ENCODE measurements at places on chromosomes 11 and 22.

GRCh38 chr11:86046116-86046515, 22.8 kb downstream of the PICALM start:
- DNase-seq = no peak
- peaks cover 95% of the 10 kb centered on the region for H3K4me1 ChIP-seq
- H3K4me3 ChIP-seq = no peak overlapping the region
- H3K36me3 ChIP-seq = no peaks in the 10 kb centered on the region
- no peaks in the 10 kb centered on the region for H3K27me3 ChIP-seq

DNA sequence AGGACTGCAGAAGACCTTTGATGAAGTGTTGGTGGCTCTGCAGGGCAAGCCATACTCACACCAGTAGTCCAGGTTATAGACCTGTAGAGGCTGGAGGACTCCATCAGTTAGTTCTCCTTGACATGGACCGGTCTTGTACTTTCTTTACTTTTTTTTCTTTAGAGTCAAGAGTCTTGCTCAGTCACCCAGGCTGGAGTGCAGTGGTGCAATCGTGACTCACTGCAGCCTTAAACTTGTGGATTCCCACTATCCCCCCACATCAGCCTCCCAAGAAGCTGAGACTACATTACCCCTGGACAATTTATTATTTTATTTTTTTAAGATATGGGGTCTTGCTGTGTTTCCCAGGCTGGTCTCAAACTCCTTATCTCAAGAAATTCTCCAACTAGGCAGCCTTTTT, 49.6 kb upstream of the E2F8 start:
- no peaks in the 10 kb centered on the region for H3K4me1 ChIP-seq
- peaks cover 7% of the 10 kb centered on the region for H3K27me3 ChIP-seq
- no peaks in the 10 kb centered on the region for H3K36me3 ChIP-seq
- H3K4me3 ChIP-seq = no peak overlapping the region
- no peak for DNase-seq
- H3K27ac ChIP-seq = no peak overlapping the region

GRCh38 chr11:88535916-88536547, 198.5 kb upstream of the CTSC start:
- H3K4me3 ChIP-seq = no peak overlapping the region
- no peak for DNase-seq
- H3K27me3 ChIP-seq = no peaks in the 10 kb centered on the region
- no peak overlapping the region for H3K27ac ChIP-seq

DNA sequence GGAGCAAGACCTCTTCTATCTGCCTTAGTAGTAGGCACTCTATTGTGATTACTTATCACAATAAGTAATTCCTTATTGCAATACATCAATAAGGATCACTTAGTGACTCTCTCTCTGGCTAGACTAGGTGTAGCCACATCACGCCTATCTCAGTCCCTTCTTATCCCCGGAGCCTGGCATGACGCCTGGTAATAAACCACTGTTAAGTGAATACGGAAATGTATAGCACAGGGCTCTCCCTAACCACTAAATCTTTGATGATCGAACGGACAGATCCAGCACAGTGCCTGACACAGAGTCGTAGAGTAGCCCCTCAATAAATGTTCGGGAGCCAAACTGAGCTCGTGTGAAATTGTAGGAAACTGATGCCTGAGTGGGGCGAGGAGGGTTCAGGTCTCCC, 143.3 kb downstream of the FBXO7 start:
- no peak for DNase-seq
- no peaks in the 10 kb centered on the region for H3K27me3 ChIP-seq
- no peak overlapping the region for H3K27ac ChIP-seq
- no peaks in the 10 kb centered on the region for H3K4me1 ChIP-seq

DNA sequence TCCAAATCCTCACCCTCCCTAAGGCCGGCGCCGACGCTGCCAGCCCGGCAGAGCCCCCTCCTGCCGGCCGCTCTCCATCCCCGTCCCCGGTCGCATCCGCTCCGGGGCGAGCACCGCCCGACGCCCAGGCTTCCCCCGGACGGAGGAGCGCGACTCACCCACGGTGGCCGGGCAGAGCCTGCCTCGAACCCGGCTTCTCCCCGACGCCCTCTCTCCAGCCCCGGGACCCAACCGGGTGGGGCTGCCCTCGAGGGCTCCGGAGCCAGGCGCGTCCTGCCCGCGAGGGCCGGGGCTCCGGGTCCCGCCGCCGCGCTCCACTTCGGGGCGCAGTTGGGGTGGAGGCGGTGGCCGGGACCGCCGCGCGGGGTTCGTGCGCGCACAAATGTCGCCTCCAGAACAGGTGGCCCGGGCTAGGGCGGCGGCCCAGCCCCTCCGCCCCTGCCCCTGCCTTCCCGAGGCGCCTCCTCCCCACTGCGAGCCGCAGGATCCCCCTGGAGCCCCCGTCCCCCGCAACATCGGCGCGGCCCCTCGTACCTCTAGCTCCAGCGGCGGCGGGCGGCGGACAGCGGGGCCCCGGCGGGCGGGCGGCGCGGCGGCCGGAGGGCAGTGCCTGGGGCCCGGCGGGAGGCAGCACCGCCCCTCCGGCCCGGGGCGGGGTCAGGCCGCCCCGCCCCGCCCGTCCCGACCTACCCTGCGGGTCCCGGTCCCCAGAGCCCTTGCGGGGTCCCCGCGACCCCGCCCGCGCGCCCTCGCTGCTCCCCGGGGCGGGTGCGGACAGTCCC, at the start of gene A4GALT:
TSS of gene A4GALT (minus strand) at position 608 of the 782 bp plus-strand sequence. CDS start 26,919 bp downstream, outside the sequence.
- H3K27me3 ChIP-seq = peaks cover 41% of the 10 kb centered on the region
- DNase-seq = peak; percentile 6
- H3K4me3 ChIP-seq = peak within 1 kb of the TSS; percentile 70
- peaks cover 7% of the 10 kb centered on the region for H3K36me3 ChIP-seq
- peaks cover 12% of the 10 kb centered on the region for H3K4me1 ChIP-seq

All from naive thymus-derived CD8-positive, alpha-beta T cell (primary cell).